ENCODE measurements at places on chromosomes 13 and 19.

- DNase-seq: no peak
Observed at GRCh38 chr19:43483281-43483680, 17.9 kb upstream of the LYPD3 start.

GRCh38 chr19:18254546-18255503, 19.4 kb downstream of the IQCN start:
- no peak for DNase-seq

DNA sequence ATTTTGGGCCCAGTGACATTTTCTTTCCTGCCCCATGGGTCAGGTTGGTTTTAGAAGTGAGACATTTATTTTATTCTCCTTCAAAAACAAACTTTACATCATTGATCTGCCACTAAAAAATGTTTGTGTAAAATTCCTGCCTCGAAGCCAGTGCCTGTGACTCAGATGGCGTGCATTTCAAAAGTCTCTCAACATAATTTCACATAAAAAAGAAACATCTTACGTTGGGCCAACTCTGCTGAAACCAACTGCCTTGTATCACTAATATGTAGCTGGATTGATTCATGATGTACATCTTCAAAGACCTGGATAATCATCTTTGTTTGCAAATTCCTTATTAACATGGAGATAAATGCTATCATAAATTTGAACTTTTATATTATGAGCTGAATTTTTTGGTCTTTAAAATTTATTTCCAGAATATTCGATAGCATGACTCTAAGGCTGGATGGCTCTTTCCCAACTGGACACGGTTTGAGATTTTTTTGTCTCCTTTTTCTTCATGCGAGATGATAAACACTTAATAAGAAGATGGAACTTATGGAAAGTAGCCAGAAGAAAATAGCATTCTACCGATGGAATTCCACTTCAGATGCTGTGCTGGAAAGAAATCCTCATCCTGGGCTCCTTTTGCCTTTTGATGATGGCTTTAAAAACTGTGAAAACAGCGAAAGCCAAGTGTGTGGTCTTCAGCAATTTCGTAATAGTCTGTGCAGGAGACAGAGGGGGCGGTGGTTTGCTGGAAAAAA, 420.5 kb downstream of the FGF9 start:
- no peak for DNase-seq

DNA sequence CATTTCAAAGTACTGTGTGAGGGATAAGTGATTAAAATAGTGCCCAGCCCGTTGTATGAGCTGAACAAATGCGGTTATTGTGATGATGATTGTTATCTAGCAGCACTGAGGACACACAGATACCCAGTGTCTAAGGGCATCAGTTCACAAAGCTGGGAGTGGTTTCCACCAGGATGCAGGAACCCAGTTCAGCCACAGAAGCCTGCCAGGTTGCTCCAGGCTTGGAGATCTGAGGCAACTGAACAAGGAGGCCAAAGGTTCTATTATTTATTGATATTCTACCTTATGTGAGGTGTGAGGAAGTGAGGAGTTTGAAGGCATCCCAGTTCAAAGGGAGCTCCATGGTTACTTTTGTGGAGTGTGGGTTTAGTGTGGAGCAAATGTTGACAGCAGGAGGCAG, 13.2 kb downstream of the DIAPH3 start:
- no peak for DNase-seq

DNA sequence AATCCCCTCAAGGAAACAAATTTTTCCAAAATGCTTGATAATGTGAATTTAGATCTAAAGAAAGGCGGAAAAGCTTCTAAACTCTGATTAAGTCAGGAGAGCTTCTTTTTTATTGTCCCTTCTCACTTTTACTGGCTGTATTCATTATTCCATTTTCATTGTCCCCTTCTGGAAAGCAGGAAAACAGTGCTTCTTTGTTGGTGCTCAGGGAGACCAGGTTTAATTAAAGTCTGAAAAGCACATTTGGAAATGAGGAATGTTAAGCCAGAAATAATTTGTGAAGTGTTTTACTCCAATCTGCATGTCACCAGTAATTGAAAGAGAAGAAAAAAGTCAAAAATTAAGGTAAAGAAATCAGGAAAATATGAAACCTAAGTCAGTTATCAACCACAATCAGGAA, 43.5 kb upstream of the TSC22D1 start:
- no peak for DNase-seq

DNA sequence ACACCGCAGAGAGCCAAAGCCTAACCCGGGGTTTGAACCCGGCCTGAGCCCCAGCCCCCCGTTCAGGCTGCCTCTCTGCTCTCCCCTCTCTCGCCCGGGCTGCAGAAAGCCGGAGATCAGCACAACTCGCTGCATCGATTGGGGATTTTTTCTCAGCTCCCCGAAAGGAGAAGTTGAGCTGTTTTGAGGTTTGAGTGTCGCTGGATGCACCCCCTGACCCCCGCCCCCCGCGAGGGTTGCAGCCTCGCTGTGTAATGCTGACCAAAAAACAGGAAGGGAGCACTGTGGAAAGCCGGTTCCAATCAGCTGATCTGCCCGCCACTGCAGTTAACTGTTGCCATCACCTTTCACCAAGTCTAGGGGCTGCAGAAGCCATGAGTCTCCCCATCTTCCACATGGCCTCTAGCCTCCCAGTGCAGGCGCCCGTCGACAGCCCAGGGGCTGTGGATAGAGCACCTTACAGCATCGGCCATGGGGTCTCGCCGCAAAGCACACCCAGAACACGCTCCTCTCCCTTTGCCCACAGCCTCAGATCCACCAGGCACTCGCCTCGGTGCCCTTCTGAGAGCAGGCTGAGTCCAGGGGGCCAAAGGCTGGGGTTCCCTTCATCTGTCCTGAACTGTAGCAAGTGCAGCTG, 34.5 kb downstream of the MYO9B start:
- DNase-seq: no peak

- DNase-seq: peak; percentile 90
Observed at GRCh38 chr13:39023316-39023715, 14.6 kb downstream of the PROSER1 start.

GRCh38 chr13:90135558-90135957, 1211.9 kb upstream of the MIR17HG start:
- no peak for DNase-seq

- DNase-seq: no peak
Observed at GRCh38 chr13:95192998-95193397, 108.3 kb downstream of the ABCC4 start.

GRCh38 chr13:27472941-27473340, 22.6 kb upstream of the MTIF3 start:
- no peak for DNase-seq

DNA sequence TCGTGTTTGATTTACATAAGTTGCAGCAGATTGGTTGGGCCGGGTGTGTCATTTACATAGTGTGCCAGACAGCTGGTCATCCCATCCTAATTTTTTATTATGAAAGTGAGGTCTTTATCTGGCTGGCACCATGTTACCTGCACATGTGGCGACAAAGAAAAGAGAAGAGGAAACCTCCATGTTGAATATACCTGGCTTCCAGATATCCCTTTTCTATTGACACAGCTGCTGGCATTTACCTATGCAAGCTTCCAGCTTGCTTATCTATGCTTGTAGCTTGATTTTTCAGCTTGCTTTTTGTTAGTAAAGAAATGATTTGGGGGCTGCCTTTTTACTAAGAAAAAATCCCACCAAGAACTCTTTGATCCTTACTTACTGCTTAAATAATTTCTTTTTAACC, 681.3 kb upstream of the SLITRK1 start:
- DNase-seq: no peak

- peak; percentile 64 for DNase-seq
Observed at GRCh38 chr13:93180356-93180969, 46.1 kb upstream of the GPC6 start.

DNA sequence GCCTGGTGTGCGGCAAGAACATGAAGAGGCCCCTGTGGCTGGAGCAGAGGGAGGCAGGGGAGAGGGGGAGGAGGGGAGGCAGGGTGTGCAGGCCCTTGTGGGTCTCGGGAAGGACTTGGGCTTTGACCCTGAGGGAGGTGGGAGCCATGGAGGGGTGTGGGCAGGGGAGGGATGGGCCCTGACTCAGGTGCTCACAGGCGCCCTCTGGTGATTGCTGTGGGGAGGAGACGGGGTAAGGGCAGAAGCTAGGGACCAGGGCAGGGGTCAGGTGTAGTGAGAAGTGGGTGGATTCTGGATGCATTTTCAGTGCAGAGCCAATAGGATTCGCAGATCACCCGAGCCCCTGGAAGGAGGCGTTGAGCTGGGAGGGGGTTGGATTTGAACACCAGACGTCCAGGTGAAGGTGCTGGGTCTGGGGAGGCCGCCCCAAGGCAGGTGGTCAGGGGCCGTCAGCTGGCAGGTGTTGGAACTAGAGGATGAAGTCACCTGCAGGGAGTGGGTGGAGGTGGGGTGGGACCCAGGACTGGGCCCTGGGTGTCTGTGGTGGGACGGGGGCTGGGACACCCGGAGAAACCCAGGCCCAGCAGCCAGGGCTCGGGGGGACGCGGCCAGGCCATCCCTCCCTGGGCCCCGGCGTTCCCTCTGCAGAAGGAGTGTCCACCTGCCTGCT, 185.4 kb downstream of the KDM4B start:
- peak; percentile 16 for DNase-seq

DNA sequence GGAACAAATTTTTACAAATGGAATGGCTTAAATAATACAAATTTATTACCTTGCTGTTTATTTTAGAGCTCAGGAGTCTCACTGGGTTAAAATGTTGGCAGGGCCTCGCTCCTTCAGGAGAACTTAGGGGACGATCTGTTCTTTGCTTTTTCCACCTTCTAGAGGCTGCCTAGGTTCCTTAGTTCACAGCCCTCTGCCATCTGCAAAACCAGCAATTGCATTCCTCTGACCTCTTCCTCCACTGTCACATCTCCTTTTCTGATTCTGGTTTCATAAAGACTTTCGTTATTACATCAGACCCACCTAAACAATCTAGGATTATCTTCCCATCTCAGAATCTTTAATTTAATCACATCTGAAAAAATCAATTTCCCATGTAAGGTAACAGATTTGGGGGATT, 249.6 kb upstream of the SPRY2 start:
- no peak for DNase-seq

GRCh38 chr13:60169239-60170031, 5.7 kb upstream of the DIAPH3 start:
- DNase-seq: no peak

DNA sequence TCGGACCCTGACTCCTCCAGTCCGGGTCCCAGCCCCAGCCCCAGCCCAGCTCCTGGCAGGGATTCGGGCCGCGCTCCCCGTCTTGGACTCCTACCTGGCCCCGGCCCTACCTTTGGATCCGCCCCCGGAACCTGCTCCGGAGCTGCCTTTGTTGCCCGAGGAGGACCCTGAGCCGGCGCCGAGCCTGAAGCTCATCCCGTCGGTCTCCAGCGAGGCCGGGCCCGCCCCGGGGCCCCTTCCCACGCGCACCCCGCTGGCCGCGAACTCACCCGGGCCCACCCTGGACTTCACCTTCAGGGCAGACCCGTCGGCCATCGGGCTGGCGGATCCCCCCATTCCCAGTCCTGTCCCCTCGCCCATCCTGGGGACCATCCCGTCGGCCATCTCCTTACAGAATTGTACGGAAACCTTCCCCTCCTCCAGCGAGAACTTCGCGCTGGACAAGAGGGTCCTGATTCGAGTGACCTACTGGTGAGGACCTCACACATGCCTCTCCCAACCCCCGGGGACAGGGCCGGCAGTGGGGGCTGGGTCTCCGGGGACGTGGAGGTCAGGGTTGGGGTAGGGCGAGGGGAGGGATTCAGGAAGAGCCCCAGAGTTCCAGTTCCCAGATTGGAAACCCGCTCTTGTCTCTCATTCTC, 732 bp downstream of the SELENOV start:
- no peak for DNase-seq

DNA sequence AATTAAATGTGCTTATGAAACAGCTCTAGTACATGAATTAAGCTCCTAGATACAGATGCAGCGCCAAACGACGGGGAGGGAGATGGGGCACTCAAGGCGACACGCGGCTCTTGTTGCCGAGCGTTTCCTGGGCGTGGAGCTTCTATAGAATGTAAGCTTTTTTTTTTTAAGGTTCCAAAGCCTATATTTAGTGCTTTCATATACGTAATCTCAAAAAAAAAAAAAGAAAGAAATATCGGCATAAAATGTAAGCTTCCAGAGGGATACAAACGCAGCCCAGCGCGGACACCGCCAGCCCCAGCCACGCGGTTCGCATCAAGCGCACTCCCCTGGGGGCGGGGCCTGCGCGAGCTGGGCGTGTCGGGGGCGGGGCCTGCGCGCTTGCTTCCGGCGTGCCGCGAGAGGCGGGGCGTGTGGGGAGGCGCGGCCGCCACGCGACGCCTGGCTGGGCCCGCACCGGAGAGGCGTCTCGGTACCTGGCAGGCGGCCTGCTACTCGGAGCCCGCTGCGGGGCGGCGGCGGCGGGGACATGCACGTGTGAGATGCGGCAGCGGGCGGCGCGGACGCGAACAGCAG, at the start of gene URI1:
Gene URI1 (plus strand): TSS at position 412 of the 576 bp plus-strand sequence. CDS start 309 bp downstream, outside the sequence.
- DNase-seq: peak; percentile 84

DNA sequence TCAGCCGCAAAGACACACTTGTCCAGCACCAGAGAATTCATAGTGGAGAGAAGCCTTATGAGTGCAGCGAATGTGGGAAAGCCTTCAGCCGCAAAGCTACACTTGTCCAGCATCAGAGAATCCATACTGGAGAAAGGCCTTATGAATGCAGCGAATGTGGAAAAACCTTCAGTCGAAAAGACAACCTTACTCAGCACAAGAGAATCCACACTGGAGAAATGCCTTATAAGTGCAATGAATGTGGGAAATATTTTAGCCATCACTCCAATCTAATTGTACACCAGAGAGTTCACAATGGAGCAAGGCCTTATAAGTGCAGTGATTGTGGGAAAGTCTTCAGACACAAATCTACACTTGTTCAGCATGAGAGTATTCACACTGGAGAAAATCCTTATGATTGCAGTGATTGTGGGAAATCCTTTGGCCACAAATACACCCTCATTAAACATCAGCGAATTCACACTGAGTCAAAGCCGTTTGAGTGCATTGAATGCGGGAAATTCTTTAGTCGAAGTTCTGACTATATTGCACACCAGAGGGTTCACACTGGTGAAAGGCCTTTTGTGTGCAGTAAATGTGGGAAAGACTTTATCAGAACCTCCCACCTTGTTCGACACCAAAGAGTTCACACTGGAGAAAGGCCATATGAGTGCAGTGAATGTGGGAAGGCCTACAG, 6.8 kb downstream of the ZNF134 start:
- peak; percentile 35 for DNase-seq

GRCh38 chr13:40129467-40129866, 474.0 kb downstream of the COG6 start:
- no peak for DNase-seq

- DNase-seq: no peak
Observed at GRCh38 chr13:24827799-24828198, 63.8 kb downstream of the RNF17 start.

- no peak for DNase-seq
Observed at GRCh38 chr13:32676242-32676641, 90.0 kb downstream of the PDS5B start.

- DNase-seq: no peak
Observed at GRCh38 chr13:103866048-103866447, 799.8 kb upstream of the SLC10A2 start.

DNA sequence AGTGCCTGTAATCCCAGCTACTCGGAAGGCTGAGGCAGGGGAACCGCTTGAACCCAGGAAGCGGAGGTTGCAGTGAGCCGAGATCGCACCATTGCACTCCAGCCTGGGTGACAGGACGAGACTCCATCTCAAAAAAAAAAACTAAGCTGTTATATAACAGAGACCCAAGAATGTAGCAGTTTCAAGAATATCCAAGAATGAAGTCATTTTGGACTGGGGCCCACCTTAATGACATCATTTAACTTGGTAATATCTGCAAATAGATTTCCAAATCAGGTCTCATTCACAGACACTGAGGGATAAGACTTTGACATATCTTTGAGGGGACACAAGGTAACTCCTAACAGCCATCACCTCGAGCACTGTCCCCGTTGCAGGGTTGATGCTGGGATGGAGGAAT, 36.5 kb upstream of the MRI1 start:
- peak; percentile 58 for DNase-seq

All from fibroblast of pulmonary artery (primary cell).